Activated CD4-positive, CD25-positive, alpha-beta regulatory T cell treated with anti-CD3 and anti-CD28 coated beads, Interleukin-2, amount 50 U/mL, for 16 hours (primary cell): ENCODE measurements at places on chromosomes 11 and 22.

DNA sequence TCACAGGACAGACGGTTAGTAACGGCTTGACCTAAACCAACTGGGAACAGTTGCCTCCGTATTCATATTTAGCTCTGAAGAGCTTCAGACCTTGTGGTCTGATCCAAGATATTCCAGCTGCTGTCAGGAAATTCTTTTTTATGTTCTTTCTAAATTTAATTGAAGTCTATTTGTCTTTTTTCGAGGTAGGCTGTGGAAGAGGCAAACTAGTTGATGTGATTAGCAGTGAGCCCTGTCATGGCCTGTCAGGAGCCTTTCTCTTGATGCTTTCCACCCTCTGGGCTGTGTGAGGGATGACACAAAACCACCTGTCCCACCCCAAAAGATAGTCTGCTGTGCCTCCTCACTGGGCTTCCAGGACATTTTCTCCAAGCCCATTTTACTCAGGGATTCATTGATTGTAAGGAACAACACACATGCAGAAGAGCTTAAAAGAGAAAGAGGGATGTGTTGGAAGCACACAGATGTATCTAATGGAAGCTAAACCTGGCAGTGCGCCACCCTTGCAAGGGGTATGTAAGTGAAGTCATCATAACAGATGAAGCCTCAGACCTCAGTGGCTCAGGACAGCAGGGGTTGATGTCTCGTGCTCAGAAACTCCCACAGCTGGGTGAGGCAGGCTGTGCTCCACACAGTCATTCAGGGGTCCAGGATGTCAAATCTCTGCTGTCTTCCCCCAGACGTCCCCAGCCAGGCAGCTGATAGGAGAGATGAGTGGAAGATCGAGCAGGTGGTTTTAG lies 170.0 kb downstream of the NCAM1 start:
- no peak for DNase-seq

GRCh38 chr22:50734986-50735738 lies 2.8 kb upstream of the ACR start:
- no peak for DNase-seq

DNA sequence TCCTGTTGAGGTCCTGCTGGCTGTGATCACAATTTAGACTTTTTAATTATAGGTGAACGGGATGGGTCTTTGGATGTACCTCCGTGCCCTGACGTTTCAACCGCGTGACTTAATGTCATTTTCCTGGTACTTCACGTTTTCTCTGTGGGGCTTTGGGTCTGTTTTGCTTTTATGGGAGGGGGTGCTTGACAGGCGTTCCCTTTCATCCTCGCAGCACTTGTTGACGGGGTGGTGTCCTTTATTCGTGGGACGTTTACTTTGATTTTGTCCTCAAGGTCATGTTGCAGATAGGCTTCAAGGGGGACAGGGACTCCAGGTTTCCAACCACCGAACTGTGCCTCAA lies 994 bp downstream of the PPP6R3 start:
- no peak for DNase-seq

GRCh38 chr11:65884716-65885092 lies 3.6 kb downstream of the FIBP start:
- DNase-seq = peak; percentile 68

- no peak for DNase-seq
Measured at GRCh38 chr11:116473206-116473769, 299.5 kb downstream of the BUD13 start.

GRCh38 chr11:119460582-119460981 lies 37.6 kb upstream of the THY1 start:
- no peak for DNase-seq

DNA sequence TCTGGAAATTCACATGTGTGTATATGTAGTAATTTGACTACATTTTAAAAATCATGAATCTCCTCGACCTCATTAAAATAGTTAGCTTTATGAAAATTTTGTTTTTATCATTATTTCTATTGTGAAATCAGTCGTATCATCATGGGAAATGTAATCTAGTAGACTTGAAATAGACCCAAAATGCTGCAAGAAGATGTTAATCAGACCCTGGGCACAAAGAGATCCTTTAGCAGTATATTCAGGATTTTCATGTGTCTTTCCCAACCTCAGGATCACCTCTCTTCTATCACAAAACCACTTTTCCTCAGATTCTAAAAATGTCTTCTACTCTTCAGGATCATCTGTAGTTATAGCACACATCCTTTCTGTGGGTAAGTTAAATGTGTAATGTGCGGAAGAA lies 74.9 kb upstream of the ADSL start:
- no peak for DNase-seq

- DNase-seq = no peak
Measured at GRCh38 chr11:1059759-1060158, 14.9 kb upstream of the MUC2 start.

- no peak for DNase-seq
Measured at GRCh38 chr11:47259232-47259977, 1.6 kb downstream of the NR1H3 start.

DNA sequence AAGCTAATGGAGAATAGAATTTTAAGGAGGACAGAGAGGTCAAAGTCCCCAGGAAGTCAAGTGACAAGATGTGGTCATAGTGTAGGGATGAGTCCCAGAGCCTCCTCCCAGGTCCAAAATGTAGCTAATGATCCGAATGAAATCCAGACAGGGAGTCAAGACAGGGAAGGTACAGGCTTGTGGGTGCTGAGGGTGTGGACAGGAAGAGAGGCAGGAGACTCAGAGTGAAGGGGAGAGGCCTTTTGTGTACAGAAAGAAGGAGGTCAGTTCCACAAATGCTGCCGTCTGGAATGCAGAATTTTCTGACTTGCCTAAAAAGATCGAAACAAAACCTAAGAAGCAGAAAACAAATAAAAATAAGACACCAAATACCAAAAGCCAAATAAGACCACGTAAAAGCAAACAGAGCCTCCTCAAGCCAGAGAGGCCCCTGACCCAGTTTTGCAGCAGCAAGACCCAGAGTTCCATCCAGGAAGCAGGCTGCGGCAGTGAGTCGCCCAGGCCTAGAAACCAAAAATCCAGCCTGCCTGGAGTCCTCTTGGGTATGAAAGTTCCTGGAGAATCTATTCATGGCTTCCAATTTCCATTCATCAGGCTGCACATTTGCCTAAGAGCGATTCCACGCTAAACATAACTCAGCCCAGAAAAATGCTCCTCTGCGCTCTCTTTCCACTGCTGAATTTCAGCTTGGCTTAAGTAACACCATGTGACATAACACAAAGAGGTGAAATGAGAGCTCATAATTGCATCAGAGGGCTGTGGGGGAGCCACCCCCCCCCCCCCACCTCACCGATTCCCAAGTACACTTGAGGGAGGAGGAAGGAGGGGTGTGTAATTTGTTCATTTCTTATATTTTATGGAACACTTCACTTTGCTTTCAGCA lies 71.2 kb downstream of the KIRREL3 start:
- DNase-seq = no peak

- no peak for DNase-seq
Measured at GRCh38 chr22:42959576-42960509, 55.1 kb downstream of the PACSIN2 start.

- no peak for DNase-seq
Measured at GRCh38 chr22:26064048-26064447, 105.2 kb upstream of the SEZ6L start.

DNA sequence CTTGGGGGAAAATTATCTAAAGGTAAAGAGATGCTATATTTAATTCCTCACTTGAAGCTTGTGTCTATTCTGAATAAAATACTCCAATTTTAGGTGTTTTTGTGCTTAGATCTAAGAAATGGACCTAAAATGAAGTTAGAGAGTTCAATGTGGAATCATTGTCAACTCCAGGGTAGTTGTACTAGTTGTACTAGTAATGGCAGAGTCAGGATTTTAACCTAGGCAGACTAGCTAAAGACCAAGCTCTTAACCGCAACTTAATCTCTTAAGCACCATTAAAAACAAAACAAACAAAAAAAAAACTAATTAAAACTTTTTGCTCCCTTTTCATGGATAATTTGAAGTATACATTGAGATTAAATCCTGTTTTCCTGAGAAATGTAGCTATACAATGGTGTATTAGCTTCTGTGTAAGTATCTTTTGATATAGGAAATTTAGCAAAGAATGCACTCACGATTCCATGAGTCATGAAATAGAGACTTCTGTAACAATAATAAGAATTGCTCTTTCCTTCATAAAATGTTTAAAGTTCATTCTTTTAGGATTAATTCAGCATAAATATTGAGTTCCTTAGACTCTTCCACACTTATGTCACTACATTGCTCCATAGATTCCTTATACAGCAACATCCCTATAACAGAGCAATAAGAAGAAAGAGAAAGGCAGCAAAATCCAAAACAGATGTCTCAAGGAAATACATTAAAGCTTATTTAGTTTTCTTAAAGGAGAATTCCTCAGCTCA lies 26.5 kb upstream of the SOX6 start:
- no peak for DNase-seq

GRCh38 chr22:43277987-43278601 lies 65.1 kb downstream of the SCUBE1 start:
- no peak for DNase-seq

- DNase-seq = peak; percentile 75
Measured at GRCh38 chr22:31080848-31081649, at the start of gene SMTN. SMTN (plus strand) TSS chr22:31081318; CDS start chr22:31083259, 1,941 bp downstream.

- DNase-seq = no peak
Measured at GRCh38 chr11:134497586-134497985, 85.5 kb upstream of the B3GAT1 start.

DNA sequence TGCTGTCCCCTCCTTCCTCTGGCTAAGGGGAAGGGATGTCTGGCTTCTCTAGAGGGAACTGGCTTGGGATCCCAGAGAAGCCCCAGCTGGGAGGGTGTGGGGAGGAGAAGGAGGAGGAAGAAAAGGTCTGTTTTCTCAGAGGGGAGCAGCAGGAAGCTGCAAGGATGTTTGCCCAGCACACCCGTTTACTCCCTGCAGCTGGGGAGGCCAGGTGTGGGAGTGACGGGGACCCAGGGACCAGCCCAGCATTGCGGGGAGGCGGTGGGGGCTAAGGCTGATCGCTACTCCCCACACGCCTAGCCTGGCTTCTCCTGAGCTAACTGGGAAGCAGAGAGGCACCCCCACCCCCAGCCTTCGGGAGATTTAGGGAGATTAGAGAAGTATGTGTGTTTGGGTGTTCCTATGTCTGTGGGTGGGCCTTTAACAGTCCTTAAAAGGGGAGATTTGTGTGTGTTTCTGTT lies 3.9 kb downstream of the CREB3L1 start:
- DNase-seq = no peak

DNA sequence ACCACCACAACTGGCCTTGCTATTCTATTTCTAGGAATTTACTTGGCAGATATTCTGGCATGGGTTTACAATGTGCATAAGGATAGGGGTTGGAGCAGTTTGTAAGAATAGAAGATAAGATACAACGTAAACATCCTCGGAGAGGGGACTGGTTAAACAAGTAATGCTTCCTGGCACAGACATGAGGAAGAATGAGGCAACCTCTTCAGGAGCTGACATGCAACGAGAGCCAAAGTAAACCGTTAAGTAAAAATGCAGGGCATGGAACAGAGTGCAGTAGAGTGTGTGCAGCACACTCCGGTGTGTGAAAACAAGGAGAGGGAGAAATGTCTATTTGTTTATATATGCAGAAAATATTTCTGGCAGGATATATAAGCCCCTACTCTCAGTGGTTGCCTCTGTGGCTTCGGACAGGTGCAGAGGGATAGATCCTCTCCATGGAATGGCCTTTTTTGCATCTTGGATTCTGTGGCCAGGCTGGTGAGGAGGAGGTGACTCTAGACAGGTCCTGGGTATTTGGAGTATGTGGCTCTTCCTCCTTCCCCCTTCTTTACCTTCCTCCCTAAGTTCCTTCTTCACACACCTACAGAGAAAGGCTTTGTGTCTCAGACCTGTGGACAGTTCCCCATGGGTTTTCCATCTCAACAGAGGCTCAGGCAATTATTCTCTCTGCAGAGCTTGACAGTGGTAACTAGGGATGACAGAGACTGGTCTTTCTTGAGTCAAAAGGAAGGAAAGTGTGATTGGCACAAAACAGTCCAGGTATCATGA lies 2.5 kb downstream of the RAB36 start:
- no peak for DNase-seq

- DNase-seq = peak; percentile 10
Measured at GRCh38 chr22:24155627-24156140, 25.6 kb upstream of the SUSD2 start.

DNA sequence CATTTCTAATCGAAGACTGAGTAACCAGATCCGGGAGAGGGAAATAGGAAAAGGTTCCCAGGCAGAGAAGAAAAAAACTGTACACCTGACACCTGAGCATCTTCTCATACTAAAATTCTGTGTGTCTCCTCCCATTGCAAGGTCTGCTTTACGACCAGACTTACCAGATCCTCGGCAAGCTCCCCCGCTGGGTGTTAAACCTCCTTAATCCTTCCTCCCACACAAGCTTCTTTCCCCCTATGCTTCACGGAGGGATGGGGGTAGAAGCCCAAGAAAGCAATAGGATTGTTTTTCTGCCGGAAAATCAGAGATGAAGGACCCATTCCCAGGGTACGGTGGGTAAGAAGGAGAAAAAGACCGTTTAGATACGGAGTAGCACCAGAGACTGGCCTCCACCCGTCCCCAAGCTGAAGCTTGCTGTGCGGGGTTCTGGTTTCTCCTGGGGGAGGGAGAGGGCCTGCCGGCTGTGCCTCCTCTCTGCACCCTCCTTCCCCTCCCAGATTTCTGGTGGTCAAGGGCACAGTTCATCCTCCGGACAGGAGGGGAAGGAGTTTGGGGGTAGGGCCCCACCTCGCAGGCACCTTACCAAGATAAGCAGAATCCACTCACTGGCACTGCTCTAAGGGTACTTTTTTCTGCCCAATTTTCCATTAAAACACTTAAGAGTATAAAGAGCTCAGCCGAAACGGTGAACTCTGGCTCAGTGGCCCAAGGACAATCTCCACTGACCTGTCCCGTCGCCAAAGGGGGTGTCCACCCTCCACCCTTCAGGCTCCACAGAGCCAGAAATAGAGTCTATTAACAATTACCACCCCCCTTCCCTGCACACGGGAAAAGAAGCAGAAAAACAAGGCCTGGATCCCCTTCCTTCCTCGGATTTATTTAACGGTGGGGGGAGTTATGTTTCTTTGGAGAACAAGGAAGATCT lies 1.2 kb downstream of the TOB2 start:
- no peak for DNase-seq

GRCh38 chr11:25602149-25602548 lies 729.8 kb upstream of the ANO3 start:
- DNase-seq = no peak

DNA sequence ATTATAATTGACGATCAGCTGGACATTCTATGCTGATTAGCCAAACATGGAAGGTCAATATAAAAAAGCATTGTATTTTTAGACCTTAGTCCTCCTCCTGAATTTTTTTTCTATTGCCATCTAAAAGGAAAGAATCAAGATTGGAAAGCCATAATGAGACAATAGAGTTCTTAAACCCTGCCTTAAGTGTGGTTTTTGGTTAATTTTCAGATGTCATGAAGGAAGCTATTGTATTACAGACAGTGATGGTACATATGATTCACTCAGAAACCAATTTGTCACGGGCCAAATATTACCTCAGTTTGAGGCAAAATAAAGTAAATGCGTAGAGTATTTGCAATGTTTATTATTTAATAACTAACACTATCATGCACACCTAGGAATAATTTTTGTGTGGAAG lies 1164.0 kb upstream of the RAG2 start:
- no peak for DNase-seq
